ENCODE measurements at places on chromosomes 5 and 9. TPM values are rescaled to one million over a fixed set of nuclear protein-coding genes. Genes with fewer than 3 reads are reported as not detected.

DNA sequence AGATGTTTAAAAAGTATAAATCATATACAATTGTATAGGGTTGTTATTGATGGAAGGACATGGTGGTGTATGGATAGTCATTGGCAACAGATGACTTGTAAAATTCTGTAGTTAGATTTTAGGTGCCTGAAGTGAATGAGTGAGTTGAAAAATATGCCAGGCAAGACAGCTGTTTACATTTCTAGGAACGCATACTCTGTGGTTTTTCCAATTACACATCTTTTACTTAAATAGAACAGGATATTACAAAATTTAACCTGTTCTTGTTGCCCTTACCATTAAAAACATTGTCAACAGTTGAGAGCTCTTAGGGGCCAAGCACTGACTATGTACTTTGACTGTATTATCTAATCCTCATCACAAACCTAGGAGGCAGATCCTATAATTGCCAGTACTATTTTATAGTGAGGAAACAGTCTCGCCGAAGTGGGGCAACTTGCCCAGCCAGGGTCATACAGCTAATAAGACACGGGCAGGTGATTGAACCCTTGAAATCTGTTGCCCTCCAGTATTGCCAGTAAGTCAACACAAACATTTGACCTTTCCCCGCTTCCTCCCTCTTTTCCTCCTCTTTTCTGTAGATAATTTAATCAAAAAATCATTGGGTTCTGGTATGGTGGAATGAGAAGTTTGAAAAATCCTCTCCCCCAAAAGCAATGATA is 88.6 kb downstream of the MACROH2A1 start:
- H3K27ac ChIP-seq: no peak overlapping the region
- no peaks in the 10 kb centered on the region for H3K36me3 ChIP-seq
- H3K4me1 ChIP-seq: peaks cover 18% of the 10 kb centered on the region
- peak; percentile 72 for DNase-seq

GRCh38 chr9:117869287-117869686 is 165.1 kb downstream of the TLR4 start:
- no peaks in the 10 kb centered on the region for H3K27me3 ChIP-seq
- no peaks in the 10 kb centered on the region for H3K36me3 ChIP-seq
- H3K27ac ChIP-seq: no peak overlapping the region
- no peaks in the 10 kb centered on the region for H3K4me1 ChIP-seq
- DNase-seq: no peak
- no peak overlapping the region for H3K4me3 ChIP-seq

The PCDHGA8 gene
- total RNA-seq: 1.2 TPM

DNA sequence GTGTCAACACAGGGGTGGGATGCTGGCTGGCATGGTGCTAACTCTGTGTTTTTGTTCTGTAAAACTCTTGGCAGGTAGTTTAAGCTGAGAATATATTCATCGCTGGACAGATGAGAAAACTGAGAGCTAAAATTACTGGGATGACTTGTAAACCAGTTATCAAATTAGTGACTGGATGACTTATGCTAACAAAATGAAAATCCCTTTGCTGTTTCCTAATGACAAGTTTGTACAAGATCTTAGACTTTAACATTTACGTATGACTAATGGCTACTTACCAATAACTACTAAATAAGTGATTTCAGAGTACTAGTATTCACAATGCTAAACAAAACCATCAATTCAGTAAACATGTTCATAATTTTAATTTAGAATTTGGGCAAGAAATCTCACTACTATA is 854.8 kb upstream of the ARRDC3 start:
- H3K4me1 ChIP-seq: no peaks in the 10 kb centered on the region
- no peak for DNase-seq
- H3K36me3 ChIP-seq: no peaks in the 10 kb centered on the region
- H3K27ac ChIP-seq: no peak overlapping the region
- H3K4me3 ChIP-seq: no peak overlapping the region
- no peaks in the 10 kb centered on the region for H3K27me3 ChIP-seq

Measured in astrocyte (in vitro differentiated cells and primary cell).